ENCODE measurements at places on chromosomes 5 and 9.

DNA sequence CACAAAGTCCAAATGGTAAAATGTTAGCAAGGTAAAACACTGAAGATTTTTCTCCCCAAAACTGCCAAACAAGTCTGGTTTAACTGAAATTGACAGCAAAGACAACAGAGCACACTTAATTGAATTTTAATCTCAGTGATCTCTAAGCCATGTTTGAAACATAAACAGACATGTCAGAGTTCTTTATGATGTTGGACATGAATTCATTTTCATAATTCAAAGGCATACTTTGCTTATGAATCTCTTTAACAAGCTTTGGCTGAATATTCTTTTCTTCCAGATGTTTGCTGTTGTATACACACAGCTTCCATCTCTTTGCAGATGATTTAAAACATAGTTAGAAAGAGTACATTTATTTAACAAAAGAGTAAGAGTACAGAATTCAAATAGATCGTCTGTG, 509.1 kb downstream of the RAB3C start:
- DNase-seq, result no peak

GRCh38 chr5:108617467-108618435, 129.9 kb upstream of the FER start:
- no peak for DNase-seq

DNA sequence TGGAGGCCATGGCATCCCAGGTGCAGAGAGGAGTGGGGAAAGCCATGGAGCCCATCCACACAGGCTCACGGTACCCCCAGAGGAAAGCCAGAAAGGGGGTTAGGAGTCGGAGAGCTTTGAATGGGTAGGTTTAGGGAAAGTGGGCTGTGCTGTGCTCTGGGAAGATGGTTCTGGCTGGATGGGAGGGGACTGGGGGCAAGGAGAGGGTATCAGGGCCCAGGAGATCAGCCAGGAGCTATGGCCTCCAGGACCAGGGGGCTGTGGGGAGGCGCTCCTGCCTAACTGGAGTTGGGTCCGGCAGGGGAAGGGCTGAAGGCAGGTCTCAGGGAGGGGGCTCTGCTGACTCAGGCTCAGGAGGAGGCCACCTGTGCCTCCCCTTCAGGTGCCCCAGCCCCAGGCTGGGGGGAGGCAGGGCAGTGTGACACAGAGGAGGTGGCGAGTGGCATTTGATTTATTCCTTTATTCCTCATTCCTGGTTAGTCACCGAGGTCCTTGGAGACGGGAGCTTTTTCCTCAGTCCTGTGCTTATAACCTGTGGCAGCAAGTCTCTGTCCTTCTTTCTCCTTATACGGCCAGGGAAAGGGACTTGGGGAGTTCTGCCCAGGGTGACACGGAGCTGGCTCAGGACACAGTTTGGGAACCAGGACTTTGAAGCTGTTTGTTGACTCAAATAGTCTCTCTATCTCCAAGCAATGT, 60.8 kb downstream of the TSTD2 start:
- DNase-seq, result no peak

DNA sequence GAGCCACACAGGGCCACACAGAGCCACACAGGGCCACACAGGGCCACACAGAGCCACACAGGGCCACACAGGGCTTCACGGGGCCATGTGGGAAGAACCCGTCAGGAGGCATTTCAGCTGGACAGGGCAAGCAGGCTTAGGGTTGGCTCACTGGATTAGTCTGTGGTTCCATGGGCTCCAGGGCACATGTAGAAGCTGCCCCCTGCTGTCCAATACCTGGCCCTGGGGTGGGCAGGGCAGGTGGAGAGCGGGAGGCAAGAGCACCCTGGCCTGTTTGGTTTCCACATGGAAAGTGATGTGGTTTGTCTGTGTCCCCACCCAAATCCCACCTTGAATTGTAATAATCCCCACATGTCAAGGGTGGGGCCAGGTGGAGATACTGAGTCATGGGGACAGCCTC, 16.4 kb upstream of the LPCAT1 start:
- DNase-seq, result no peak
